NCI-H1436 (cell line): ENCODE measurements at places on chromosomes 4 and X.
A peak's percentile ranks its signal among the peaks of the same experiment; 100 is the strongest.

DNA sequence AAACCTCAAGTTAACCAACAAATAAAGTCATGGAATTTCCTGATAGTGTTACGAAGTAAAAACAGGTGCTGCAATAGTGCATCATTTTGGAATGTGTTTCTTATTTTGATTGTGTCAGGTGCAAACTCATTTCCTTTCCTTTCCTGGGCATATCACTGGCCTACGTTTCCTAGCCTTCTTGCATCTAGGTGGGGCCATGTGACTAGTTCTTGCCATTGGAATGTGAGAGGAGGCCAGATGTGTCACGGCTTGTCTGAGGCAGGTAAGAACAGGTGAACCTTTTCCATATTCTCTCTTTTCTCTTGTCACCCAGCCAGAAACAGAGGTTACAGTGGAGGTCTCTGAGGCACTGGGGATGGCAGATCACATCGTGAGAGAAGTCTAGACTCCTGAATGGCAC, 868.0 kb downstream of the RPA4 start:
- no peak for DNase-seq

GRCh38 chrX:140088438-140088837, 123.1 kb upstream of the CXorf66 start:
- DNase-seq = no peak

DNA sequence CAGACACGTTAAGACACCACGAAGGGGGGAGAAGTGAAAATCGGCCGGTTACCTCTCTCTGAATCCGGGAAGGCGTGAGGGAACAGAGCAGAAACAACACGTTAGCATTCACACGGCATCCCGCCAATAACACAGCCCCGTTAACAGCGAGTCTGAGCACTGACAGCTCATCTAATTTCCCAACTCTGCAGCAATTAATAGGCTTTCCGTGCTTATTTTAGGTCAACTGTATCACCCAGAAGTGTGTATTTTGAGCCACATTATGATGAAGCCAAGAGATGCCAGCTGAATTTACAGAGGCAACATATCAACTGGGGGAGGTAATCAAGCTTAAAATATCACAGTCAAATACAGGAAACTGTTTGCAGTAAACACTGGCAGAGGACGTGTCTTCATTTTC, 92.6 kb downstream of the NSUN7 start:
- DNase-seq = no peak

DNA sequence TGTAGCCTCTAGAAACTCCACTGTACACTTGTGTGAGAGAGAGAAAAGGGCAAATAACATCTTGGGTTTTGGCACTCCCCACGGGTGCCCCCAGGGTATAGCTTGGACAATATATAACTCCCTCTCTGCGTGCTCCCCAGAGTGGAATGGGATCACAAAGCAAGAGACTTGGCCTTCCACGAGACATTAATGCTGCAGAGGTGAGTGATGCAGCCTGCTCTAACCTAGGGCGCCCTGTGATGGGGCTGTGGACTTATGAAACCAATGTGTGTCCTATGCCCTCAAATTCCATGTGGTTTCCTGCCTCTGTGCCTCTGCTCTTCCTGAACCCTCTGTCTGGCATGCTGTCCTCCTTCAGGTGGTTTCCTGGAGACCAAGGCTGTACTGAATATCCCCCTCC, 22.0 kb upstream of the FAM9C start:
- DNase-seq = no peak

GRCh38 chrX:9604111-9604907, 139.5 kb downstream of the TBL1X start:
- DNase-seq = no peak

- no peak for DNase-seq
Observed at GRCh38 chr4:139876337-139876941, 210.8 kb downstream of the MGST2 start.

GRCh38 chrX:134460005-134460861, at the start of gene HPRT1:
TSS of gene HPRT1 (plus strand) at chrX:134460165. CDS start at chrX:134460312, 147 bp downstream.
- peak; percentile 82 for DNase-seq

- no peak for DNase-seq
Observed at GRCh38 chr4:726838-727237, 21.2 kb downstream of the PCGF3 start.

- no peak for DNase-seq
Observed at GRCh38 chr4:823761-824460, 2.0 kb downstream of the CPLX1 start.

DNA sequence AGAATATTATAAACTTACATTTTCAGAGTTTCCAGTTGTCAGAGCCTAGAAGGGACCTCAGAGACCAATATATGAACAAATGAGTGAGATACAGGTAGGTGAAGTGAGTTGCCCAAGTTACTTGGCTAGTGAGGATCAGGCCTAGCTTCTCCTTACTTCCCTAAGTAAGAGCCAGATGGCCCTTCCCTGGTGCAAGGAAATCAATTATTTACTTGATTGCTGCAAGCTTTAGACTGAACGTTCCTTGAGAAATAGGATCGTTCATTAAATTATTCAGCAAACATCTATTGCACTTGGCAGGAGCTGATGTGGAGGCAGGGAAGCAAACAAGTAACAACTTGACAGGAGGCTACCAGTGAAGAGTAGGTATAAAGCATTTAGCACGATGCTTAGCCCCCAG, 117.8 kb downstream of the EFHC2 start:
- no peak for DNase-seq

DNA sequence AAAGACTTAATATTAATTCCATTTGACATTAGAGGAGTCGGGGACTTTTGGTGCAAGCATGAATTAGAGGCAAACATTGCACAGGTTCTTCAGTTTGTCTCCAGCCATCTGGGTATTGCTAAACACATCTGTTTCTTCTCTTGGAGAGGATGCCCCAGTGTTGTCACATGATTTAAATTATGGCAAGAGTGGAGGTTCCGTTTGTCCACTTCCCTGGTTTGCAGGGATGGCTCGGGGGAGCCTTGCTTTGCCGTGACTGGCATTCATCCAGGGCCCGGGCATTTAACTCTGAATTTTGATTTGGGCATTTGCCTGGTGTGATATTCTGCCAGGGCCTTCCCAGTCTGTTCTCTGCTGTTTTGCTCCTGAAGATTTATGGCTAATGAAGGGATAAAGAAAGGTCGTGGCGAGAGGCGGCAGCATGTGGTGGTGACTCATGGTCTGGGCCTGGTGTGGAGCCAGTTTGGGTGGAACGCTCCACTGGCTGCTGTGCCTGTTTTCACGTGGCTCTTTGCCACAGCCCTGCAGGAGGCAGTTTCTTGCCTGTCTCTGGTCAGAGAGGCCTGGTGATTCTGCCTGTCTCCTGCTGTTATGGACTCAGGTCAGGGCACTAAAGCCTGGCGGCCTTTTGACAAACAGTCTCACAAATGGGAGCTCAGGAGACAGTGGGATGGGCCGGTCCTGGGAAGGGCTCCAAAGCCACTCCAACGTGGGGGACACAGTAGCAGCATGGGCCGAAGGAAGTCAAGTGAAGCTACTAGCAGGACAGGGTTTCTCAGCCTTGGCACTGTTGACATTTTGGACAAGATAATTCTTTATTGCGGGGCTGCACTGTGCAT, 99.4 kb upstream of the PGRMC2 start:
- DNase-seq = no peak

DNA sequence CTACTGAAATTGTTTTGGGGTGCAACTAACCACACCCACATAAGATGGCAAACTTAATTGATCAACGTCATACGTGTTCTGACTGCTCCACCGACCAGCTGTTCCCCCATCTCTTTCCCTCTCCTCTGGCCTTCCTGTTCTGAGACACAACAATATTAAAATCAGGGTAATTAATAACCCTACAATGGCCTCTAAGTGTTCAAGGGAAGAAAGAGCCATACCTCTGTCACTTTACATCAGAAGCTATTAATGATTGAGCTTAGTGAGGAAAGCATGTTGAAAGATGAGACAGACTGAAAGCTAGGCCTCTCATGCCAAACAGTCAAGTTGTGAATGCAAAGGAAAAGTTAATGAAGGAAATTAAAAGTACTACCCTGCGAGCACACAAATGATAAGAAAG, 173.9 kb upstream of the FTHL17 start:
- no peak for DNase-seq

DNA sequence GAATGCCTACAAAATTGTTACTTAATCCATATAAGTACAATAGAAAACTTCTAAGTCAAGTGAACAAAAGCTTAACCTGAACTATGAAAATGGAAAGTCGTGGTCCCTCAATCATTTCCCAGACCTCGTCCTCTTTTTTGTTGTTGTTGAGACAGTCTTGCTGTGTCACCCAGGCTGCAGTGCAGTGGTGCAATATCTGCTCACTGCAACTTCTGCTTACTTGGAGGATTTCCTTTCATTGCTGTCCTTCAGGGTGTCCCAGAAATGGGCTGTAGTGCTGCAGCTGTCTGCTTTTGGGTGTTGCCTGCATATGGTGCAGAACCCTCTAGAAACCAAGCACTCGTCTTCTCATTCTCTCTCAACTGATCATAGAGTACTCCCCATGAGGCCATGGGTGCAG, 75.0 kb upstream of the IL2 start:
- DNase-seq = no peak

- no peak for DNase-seq
Observed at GRCh38 chr4:70399319-70399718, 1.6 kb downstream of the OPRPN start.

- no peak for DNase-seq
Observed at GRCh38 chrX:17527135-17527701, 152.2 kb downstream of the NHS start.

DNA sequence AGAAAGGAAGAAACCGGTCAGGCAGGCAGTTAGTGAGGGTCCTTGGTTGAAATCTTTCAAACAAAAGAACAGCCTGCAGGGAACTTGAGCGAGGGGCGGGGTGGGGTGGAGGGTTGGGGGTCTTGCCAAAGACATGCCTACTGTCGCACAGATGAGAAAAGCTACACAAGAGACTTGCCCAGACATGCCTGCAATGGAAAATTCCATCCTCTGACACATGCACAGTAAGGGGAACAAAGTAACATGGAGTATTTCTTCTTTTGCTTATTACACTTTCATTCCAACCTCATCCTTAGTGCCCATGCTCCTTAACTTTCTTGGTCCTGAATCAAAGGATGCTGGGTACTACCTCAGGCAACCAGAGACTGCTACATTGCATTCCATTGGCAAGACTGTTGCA, 1491.2 kb downstream of the STIM2 start:
- no peak for DNase-seq

- DNase-seq = peak; percentile 23
Observed at GRCh38 chr4:26325191-26325590, 4.4 kb downstream of the RBPJ start.

DNA sequence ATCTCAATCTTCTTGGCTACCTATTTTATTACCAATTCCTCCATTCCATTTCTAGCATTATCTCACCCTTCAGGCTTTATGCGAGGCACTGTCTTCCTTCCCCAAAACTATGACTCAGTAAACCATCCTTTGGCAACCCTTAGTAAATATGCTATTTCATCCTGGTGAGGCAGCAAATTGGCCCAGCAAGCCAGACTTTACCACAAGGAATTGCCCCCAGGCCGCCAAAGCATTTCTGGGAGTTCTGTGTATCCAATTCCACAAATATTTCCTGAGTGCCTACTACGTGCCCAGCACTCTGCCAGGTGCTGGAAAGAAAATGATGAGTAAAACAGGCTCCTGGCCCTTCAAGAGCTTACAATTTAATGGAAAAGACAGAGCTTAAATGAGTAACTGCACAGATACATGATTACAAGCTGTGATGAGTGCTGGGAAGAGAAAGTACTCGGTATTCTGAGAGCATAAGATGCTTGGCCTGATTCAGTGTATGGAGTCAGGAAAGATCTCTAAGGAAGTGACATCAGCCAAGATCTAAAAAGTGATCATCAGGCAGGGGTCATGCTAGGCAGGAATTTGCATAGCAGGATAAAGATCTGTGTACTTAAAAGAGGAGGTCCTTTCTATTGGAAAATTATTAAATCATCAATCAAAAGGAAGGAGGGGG, 193.8 kb downstream of the ADAMTS3 start:
- no peak for DNase-seq

DNA sequence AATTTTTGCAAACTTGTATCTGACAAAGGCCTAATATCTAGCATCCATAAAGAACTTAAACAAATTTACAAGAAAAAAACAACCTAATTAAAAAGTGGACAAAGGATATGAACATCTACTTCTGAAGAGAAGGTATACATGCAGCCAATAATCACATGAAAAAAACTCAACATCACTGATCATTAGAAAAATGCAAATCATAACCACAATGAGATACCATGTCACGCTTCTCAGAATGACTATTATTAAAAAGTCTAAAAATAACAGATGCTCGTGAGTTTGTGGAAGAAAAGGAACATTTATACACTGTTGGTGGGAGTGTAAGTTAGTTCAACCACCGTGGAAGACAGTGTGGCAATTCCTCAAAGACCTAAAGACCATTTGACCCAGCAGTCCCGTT, 24.0 kb downstream of the CEP44 start:
- no peak for DNase-seq

DNA sequence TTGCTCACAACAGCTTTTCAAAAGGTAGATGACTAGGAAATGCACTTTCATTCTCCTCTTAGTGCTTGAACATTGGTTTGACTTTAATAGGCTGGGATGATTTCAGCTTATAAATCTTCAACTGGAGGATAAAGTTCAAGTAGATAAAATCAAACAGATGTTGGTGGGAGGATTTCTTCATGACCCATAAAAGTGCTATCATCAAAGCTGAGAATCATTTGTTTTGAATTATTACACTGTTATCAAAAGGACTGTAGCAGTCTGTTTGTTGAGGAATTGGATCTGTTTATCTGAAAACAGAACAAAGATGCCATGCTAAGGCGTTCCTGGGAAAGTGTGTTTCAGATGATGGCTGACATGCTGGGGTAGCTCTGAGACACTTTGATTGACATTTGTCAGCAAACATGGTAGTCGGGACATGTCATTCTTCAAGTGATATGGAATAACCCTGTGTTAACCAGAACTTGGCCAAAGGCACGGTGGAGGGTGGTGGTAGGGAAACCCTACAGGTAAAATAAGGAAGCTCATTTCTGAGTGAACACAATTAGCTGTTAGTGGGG, 304.0 kb upstream of the PITX2 start:
- no peak for DNase-seq

GRCh38 chrX:38165023-38165422, 55.6 kb downstream of the SRPX start:
- DNase-seq = no peak

DNA sequence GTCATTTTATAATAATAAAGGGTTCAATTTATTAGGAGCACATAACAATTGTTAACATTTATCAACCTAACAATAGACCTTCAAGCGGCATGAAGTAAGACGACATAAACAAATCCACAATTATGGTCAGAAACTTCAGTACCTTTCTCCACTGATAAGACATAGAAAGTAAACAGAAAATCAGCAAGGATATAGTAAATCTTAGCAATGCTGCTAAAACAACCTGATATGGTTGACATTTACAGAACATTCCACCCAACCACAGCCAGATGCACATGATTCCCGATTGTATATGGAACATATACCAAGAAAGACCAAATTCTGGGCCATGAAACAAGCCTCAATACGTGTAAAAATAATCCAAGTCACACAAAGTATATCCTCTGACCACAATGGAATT, 71.3 kb downstream of the ZFYVE28 start:
- DNase-seq = no peak
